ENCODE measurements at places on chromosomes 11 and 22.

DNA sequence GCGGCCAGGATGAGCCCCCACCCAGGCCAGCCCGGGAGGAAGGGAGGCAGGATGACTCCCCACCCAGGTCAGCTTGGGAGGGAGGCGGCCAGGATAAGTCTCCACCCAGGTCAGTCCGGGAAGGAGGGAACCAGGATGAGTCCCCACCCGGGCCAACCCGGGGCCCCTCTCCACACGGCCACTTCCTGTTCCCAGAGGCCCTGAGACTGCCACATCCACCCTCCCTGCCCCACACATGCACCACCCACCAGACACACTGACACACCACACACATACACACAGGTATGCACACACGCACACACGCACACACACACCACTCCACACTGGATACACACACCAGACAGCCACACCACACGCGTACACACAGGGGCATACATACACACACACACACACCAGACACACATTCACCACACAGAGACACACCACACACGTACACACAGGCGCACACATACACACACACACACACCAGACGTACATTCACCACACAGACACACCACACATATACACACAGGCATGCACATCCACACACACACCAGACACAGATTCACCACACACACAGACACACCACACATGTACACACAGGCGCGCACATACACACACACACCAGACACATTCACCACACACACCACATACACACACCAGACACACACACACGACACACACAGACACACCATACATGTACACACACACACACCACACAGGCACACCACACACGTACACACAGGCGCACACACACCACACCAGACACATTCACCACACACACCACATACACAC is 84.9 kb upstream of the PRR5 start:
- DNase-seq: no peak

GRCh38 chr22:37349043-37349814 is 66.9 kb downstream of the CYTH4 start:
- DNase-seq: no peak

DNA sequence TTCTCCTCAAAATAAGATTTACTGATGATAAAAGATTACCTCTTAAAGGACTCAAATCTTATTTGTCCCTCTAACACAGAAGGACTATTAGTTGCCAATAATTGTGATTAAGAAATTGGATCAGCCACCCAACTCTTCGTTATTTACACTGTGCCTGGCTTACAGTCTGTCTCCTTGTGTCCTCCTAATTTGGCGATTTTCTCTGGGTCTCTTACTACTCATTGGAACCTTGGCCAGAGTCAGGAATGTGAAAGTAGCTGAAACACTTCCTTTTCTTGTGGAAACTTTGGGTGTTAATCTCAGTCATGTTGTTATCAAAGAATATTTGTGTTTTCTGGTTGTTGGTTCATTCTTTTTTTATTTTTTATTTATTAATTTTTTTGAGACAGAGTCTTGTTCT is 83.2 kb downstream of the TEAD1 start:
- DNase-seq: no peak

GRCh38 chr11:34738237-34738636 is 117.3 kb downstream of the EHF start:
- no peak for DNase-seq

- DNase-seq: no peak
Measured at GRCh38 chr11:33730716-33731115, 5.5 kb downstream of the CD59 start.

DNA sequence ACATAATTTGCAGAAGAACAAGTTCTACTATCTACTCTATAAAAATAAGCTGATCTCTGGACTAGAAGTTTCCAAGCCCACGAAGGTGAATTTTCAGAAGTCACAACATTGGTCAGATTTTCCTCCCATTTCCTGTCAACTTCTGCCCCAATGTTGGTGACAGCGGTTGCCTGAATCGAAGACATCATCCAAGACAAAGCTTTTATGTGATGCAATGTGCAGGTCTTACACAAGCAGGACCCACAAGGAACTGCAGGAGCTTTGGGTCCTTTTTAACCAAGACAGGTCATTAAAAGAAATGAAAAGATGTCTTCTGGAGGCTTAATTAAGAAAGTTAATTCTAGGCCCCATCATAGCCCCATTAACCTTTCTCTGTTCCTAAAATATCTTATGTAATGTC is 125.6 kb upstream of the BLID start:
- no peak for DNase-seq

Data from stimulated activated CD8-positive, alpha-beta memory T cell treated with anti-CD3 and anti-CD28 coated beads, Interleukin-4, amount 100 ng/mL, for 1 hour (primary cell).